ENCODE measurements at places on chromosomes 5 and 9. TPM values are rescaled to one million over a fixed set of nuclear protein-coding genes. Genes with fewer than 3 reads are reported as not detected.

DNA sequence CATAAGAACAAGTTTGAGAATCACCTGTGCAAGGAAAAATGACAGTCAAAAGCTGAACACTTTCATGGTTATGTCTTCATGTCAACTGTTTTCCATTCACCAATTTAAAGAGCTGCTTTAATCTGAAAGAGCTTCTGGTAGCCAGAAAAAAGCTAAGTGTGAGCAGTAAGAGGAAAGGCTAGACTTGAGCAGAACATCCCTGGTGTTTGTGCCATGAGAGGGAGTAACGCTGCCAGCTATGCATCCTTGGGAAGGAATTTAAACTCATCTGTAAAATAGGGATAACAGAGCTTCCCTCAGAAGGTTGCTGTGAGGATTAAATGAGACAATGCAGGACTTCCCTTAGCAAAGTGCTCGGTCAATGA is 193.7 kb downstream of the MAPKAP1 start:
- no peak for DNase-seq

- DNase-seq = no peak
Observed at GRCh38 chr5:76622973-76623596, at the start of gene F2RL2. TSS of gene F2RL2 (minus strand) at chr5:76623403. CDS start at chr5:76623230, 173 bp downstream.

Gene MCC
- 8.1 TPM for total RNA-seq

Gene FGFR4
- total RNA-seq = 0.56 TPM

GRCh38 chr9:135641745-135642144 is 2.4 kb upstream of the GLT6D1 start:
- no peak for DNase-seq

Data from gastrocnemius medialis (tissue), 4 donors.